ENCODE measurements at places on chromosomes 3 and 15.

GRCh38 chr3:98008855-98009254 is 26.3 kb downstream of the GABRR3 start:
- DNase-seq, result no peak
- H3K27ac ChIP-seq, result no peak overlapping the region
- H3K36me3 ChIP-seq, result no peaks in the 10 kb centered on the region
- no peaks in the 10 kb centered on the region for H3K4me1 ChIP-seq

DNA sequence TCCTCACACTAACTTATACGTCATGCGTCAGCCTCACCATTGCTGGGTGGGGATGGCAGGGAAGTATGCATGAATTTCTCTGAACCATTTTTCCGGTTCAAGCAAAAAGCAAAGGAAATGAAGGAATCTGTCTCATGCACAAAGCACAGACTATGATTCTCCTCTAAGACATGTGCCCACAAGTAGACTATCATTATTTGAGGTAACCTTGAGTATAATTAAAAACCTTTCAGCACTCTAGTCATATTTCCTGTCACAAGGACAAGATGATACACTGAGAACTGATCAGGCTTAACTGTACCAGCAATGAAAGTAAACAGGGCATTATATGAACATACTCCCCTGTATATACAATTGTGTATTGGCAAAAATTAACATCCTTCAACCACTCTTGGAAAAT is 56.7 kb upstream of the TSC22D2 start:
- H3K4me3 ChIP-seq, result no peak overlapping the region
- H3K27ac ChIP-seq, result no peak overlapping the region
- no peaks in the 10 kb centered on the region for H3K27me3 ChIP-seq

- no peaks in the 10 kb centered on the region for H3K27me3 ChIP-seq
- no peaks in the 10 kb centered on the region for H3K4me1 ChIP-seq
- no peak overlapping the region for H3K4me3 ChIP-seq
- H3K36me3 ChIP-seq, result no peaks in the 10 kb centered on the region
- no peak overlapping the region for H3K27ac ChIP-seq
These were observed 901.7 kb downstream of the NTRK3 start for GRCh38 chr15:87354661-87355410.

- H3K27me3 ChIP-seq, result no peaks in the 10 kb centered on the region
- H3K27ac ChIP-seq, result peak overlapping the region; percentile 87
- peaks cover 22% of the 10 kb centered on the region for H3K4me1 ChIP-seq
- peaks cover 4% of the 10 kb centered on the region for H3K36me3 ChIP-seq
- DNase-seq, result no peak
- H3K4me3 ChIP-seq, result no peak overlapping the region
These were observed 2.1 kb upstream of the USP4 start for GRCh38 chr3:49341996-49342395.

DNA sequence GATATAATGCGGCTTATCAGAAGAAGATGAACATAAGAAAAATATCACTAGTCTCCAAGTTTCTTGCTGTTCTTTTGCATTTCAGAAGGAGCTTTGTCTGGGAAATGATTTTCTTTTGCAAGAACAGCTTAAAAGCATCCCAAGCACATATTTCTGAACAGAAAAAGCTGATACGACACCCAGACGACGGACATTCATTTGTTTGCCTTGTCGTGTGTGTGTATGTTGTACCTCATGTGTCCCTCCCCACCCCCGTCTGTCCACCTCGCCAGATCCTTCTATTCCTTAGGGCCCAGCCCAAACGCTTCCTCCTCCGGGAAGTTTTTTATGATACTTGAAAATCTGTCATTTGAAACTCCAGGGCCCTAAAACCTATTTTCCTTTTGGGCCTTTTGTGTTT is 8.8 kb downstream of the ITPR1 start:
- H3K27me3 ChIP-seq, result no peaks in the 10 kb centered on the region
- DNase-seq, result no peak
- H3K4me1 ChIP-seq, result no peaks in the 10 kb centered on the region
- H3K27ac ChIP-seq, result no peak overlapping the region
- H3K4me3 ChIP-seq, result no peak overlapping the region

DNA sequence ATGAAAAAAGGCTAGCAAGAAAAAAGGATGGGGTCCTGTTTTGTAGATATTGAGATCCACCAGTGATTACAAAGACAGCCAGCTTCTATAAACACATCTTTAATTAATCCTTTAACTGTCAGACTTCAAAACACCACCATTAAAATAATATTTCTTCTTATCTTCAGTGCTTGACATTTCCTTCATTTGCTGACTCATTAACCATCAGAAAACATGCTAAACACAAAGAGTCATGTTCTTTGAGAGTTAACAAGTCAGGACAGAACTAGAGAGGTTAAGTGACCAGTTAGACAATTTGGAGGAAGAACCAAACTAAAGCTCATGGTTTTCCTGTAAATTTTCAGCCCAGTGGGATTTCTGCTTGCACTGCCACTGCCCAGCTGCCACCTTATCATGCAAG is 111.4 kb downstream of the MEIS2 start:
- no peaks in the 10 kb centered on the region for H3K27me3 ChIP-seq
- peaks cover 5% of the 10 kb centered on the region for H3K36me3 ChIP-seq
- no peak for DNase-seq
- H3K4me3 ChIP-seq, result no peak overlapping the region
- H3K27ac ChIP-seq, result no peak overlapping the region
- H3K4me1 ChIP-seq, result no peaks in the 10 kb centered on the region

- no peaks in the 10 kb centered on the region for H3K4me1 ChIP-seq
- no peaks in the 10 kb centered on the region for H3K36me3 ChIP-seq
- DNase-seq, result no peak
- no peak overlapping the region for H3K4me3 ChIP-seq
- no peak overlapping the region for H3K27ac ChIP-seq
These were observed 23.8 kb downstream of the MEX3B start for GRCh38 chr15:82021992-82022391.

- H3K4me3 ChIP-seq, result no peak overlapping the region
- no peak for DNase-seq
- peaks cover 13% of the 10 kb centered on the region for H3K27me3 ChIP-seq
- H3K4me1 ChIP-seq, result no peaks in the 10 kb centered on the region
- H3K27ac ChIP-seq, result no peak overlapping the region
These were observed 34.0 kb upstream of the PCSK6 start for GRCh38 chr15:101523560-101523940.

DNA sequence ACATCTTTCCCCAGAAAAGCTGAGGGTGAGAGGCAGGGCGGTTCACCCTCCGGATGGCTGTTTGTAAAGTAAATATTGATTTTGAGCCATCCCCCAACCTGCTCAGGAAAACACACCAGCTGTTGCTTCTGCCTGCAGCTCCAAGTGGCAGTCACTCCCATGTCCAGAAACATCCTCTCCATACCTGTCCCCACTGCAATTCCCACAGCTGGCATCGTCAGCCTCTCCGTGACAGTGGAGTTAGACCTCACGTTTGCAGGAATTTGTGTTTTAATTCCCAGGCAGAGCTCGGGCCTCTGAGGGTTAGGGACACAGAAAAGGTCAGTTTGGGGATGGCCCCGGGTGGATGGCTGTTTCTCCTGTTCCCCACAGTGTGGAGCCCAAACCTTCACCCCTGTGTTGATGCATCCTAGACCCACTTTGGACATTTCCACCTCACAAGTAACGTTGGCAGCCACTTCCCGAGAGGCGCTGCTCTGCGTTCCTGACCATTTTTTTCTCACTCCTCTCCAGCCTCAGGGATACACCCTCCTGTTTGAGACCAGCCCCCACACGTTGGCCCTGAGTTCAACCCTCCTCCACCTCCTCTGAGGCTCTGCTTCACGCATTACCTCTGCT is 11.8 kb upstream of the FAM174B start:
- peaks cover 34% of the 10 kb centered on the region for H3K4me1 ChIP-seq
- no peak overlapping the region for H3K4me3 ChIP-seq
- DNase-seq, result no peak
- H3K27ac ChIP-seq, result peak overlapping the region; percentile 56
- H3K27me3 ChIP-seq, result no peaks in the 10 kb centered on the region

DNA sequence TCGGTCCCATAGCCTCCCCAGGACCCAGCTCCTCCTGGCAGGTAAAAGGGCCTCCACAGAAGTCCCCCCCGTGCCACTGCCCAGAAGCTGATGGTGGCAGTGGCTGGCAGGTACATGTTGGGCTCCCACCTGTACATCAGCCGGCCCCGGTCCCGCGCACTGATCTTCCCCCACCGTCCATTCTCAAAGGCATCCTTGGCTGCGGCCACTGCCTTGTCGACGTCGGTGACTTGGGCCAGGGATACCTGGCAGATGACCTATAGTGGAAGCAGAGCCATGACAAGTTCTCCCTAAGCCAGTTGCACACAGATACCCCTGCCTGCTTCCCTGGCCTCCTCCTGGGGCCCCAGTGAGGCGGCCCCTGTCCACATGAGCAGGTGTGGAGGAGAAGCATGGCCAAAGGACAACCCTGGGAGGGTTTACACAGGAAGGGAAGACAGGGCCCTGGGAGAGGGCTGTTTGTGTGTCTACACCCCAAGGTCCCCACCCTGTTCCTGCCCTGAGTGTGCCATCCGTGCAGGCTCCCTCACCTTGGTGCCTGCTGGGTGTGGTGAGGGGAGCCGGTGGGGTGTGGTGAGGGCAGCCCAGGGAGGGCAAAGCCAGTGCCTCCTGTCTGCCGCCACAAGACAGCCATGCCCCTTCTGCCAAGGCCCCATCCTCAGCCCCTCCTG is 44.8 kb downstream of the ALDH1L1 start:
- no peaks in the 10 kb centered on the region for H3K4me1 ChIP-seq
- no peak overlapping the region for H3K27ac ChIP-seq
- peak; percentile 16 for DNase-seq

DNA sequence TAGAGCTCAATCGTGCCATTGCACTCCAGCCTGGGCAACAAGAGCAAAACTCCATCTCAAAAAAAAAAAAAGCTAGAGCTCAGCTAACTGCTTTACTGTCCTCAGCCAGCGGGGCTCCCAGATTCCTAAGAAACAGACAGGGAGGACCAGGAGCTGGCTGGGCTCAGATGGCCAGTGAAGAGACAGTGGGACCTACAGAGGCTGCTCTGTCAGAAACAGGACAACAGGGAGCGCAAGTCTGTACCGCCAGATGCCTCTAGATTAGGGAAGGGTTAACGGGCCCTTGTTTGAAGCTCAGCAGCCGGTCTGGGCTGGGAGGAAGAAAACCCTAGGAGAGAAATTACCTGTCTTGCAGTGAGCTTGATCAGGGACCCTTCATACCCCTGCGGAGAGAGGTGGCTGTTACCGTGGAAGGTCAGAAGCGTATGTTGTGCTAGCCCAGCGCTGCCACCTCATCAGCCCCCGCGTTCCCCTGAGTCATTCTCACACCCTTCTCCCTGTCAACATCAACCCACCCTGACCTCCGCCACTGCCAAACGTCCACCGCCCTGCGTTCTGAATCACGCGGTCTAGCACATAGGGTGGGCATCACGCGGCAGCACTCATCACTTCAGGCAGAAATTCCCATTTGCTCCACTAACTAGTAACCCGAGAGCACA is 25.3 kb downstream of the RBPMS2 start:
- DNase-seq, result peak; percentile 40
- peaks cover 24% of the 10 kb centered on the region for H3K4me1 ChIP-seq
- no peaks in the 10 kb centered on the region for H3K27me3 ChIP-seq
- peak overlapping the region; percentile 83 for H3K27ac ChIP-seq
- H3K4me3 ChIP-seq, result peak overlapping the region; percentile 12

DNA sequence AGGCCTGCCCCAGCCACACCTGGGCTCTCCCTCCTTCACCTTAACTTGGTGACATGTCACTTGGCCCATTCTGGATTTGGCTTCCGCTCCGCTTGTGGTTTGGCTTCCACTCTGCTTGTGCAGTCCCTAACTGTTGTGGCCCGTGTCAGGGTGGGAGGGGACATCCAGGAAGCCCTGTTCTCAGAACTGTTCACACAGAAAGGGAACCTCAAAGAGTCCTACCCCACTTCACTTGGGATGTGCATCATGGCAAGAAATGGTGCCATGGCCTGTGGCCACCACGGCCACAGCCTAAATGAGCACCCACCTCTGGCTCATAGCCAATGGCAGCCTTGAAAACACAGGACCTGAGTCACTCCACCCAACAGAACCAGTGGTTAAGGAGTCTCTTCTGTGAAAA is 63.4 kb downstream of the CYP19A1 start:
- H3K27me3 ChIP-seq, result no peaks in the 10 kb centered on the region
- H3K4me3 ChIP-seq, result no peak overlapping the region
- DNase-seq, result no peak
- H3K4me1 ChIP-seq, result no peaks in the 10 kb centered on the region
- H3K27ac ChIP-seq, result no peak overlapping the region

GRCh38 chr3:12793701-12794100 is 2.8 kb upstream of the CAND2 start:
- DNase-seq, result no peak
- no peaks in the 10 kb centered on the region for H3K36me3 ChIP-seq
- no peaks in the 10 kb centered on the region for H3K4me1 ChIP-seq

- no peaks in the 10 kb centered on the region for H3K36me3 ChIP-seq
- no peaks in the 10 kb centered on the region for H3K4me1 ChIP-seq
- no peaks in the 10 kb centered on the region for H3K27me3 ChIP-seq
- H3K27ac ChIP-seq, result no peak overlapping the region
These were observed 37.8 kb downstream of the EOMES start for GRCh38 chr3:27684302-27684701.

DNA sequence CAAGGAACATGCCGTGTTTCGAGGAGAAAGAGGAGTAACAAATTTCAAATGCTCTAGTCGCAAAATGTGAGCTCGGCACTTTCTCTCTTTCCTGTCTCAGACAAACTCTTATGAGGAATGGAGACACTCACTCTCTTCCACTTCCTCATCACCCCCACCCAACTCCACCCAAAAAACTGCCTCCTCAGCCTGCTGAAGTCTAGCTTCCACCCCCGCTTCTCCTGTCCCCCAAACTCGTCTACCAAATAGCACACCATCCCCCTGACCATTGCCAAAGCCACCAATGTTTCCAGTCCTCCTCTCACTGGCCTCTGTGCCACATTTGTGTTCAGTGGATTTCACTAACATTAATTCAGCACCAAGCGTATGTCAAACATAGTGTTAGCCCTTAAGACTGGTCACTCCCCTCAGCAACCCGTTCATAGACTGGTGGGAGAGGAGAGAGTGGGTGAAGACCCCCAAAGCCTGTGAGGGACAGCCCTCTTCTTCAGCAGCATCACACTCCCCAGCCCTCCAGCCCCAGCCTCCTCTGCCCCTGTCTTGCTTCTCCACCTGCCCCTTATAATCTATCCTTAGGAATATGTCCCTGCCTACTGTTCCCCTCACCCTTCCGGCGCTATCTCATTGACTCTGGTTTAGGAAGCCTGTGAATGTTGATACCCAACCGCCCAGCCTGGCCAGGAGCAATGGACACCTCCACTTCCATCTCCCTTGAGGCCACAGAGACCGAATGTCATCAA is 77.3 kb downstream of the FAM174B start:
- H3K4me1 ChIP-seq, result no peaks in the 10 kb centered on the region
- DNase-seq, result no peak
- H3K4me3 ChIP-seq, result no peak overlapping the region
- H3K27me3 ChIP-seq, result no peaks in the 10 kb centered on the region
- H3K36me3 ChIP-seq, result no peaks in the 10 kb centered on the region
- H3K27ac ChIP-seq, result no peak overlapping the region

DNA sequence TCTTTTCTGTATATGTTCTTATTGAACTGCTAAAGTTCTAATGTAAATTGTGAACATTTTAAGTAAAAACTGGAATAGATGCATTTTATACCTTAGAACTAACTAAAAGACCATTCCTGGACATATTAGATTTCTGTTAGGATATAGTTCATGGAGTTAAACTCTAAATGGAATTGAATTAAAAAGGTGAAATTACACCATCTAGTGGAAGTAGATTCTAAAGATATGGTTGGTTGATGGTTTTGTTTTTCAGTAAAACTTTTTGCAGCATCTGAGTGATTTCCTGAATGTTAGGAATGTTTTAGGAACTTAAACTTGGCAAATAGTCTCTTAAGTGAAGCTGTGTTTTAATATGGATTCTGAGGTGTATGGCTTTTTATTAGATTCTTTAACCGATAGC is 96.8 kb downstream of the SLMAP start:
- no peak overlapping the region for H3K4me3 ChIP-seq
- no peaks in the 10 kb centered on the region for H3K36me3 ChIP-seq
- no peaks in the 10 kb centered on the region for H3K27me3 ChIP-seq
- no peaks in the 10 kb centered on the region for H3K4me1 ChIP-seq
- no peak for DNase-seq

All from tibial artery (tissue), 4 donors.